ENCODE measurements at places on chromosomes 16 and 17.

- no peak for DNase-seq
These were observed 41.0 kb downstream of the USP22 start for GRCh38 chr17:21001813-21002221.

- no peak for DNase-seq
These were observed 9.5 kb upstream of the ADAM11 start for GRCh38 chr17:44749076-44749979.

DNA sequence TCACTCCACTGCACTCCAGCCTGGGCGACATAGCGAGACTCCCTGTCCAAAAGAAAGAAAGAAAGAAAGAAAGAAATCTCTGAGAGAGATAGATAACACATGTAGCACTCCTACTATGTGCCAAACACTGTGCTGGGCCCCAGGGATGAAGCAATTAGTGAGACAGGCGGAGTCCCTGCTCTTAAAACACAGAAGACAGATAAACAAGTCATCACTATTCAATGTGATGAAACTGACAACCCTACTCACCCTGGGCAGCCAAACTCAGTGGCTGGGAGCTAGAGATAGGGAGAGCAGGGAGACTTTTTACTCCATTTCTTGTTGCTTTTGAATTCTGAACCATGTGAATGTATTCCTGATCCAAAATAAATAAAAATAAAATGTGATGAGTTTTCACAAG is 35.2 kb upstream of the GOSR2 start:
- no peak for DNase-seq

DNA sequence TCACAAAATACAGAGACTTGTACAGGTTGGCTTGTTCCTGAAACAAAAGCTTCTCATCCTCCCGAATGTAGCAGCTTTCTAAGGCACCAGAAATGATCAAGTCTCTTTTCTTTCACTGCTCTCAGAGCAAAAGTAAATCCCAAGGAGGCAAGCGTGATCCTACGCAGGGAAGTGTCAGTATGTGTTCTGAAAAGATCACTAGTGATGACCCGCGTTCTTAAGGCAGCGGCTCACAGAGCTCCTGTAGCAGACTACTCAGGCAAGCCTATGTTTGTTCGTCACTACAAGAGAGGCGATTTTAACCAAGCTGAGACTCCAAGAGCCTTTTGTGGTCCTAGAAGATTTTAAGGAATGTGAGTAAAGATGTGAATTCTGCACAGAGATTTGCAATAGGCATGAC is 34.5 kb downstream of the WIPI1 start:
- DNase-seq, result no peak

- no peak for DNase-seq
These were observed 460.4 kb upstream of the ASIC2 start for GRCh38 chr17:33753452-33753851.

GRCh38 chr17:36717088-36717487 is 115.7 kb downstream of the MRM1 start:
- DNase-seq, result no peak

DNA sequence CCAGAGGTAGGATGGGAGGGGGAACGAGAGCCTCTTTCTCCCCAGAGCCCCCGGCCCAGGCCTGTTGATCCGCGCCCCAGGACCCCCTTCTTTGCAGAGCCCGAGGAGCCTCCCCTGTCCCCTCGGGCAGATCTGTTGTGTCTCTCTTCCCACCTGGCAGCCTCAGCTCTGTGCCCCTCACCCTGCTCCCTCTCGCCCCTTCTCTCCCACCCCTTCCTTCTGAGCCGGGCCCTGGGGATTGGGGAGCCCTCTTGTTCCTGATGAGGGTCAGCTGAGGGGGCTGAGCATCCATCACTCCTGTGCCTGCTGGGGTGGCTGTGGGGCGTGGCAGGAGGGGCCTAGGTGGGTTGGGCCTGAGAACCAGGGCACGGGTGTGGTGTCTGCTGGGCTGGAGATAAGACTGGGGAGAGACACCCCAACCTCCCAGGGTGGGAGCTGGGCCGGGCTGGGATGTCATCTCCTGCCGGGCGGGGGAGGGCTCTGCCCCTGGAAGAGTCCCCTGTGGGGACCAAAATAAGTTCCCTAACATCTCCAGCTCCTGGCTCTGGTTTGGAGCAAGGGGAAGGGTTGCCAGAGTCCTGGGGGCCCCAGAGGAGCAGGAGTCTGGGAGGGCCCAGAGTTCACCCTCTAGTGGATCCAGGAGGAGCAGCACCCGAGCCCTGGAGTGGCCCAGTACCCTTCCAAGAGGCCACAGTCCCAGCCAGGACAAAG is 65.4 kb downstream of the MRC2 start:
- DNase-seq, result no peak

DNA sequence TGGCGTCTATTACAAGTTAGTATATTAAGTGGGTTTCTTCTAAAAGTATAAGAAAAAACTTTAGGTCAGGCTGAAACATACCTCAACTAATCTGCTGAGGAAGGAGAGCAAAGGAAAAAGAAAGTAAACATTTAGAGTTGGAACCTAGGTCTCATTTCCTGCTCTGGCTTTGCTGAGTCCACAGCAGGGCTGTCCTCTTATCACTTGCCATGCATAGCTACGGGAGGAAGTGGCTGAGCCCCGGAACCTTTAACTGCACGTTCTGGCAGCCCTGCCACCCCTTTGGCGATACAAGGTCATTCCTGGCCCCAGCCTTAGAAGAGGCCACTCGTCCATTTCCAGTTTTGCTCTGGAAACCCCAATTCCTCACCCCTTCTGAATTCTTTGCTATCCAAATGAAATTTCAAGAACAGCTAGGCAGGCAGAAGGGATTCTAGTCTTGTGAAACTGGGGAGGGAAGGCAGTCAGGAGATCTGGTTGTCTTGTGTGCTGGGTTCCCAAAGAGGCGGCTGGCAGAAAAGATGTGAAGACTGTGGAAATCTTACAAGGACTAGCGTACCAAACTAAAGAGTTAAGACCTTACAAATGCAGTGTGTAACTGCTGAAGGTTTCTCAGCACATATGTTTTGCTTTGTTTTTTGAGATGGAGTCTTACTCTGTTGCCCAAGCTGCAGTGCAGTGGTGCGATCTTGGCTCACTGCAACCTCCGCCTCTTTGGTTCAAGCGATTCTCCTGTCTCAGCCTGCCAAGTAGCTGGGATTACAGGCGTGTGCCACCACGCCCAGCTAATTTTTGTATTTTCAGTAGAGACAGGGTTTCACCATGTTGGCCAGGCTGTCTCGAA is 19.1 kb downstream of the WIPI1 start:
- DNase-seq, result no peak

DNA sequence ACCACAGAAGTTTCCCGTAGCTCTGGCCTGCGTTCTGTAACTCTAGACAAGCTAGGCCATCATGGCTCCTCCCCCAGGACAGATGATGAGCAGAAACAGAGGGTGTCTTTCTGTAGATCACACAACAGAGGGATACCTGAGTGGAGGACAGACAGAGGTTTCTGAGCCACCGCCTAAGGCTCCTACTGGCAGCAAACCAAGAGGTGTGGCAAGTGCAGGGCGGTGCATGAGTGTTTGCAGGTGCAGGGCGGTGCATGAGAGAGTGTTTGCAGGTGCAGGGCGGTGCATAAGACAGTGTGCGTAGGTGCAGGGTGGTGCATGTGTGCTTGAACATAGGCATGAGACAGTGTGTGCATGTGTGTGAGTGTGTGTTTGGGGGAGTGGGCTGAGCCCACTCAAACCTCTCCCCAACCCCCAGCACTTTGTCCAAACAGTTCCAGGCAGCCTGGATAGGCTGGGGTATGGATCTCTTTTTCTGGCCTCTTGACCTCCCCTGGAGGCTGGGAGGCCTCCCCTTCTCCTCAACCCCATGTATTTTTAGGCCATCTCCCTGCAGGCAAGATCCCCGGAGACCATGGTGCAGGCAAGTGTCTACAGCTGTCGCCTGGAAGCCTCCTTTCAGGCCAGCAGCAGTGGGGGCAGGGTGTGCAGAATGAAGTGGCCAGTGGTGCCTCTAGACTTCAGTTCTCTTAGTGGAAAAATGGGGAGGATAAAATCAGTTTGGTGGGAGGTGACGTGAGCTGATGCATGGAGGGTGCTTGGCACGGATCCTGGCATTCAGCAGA is 53.4 kb upstream of the CBX4 start:
- no peak for DNase-seq

DNA sequence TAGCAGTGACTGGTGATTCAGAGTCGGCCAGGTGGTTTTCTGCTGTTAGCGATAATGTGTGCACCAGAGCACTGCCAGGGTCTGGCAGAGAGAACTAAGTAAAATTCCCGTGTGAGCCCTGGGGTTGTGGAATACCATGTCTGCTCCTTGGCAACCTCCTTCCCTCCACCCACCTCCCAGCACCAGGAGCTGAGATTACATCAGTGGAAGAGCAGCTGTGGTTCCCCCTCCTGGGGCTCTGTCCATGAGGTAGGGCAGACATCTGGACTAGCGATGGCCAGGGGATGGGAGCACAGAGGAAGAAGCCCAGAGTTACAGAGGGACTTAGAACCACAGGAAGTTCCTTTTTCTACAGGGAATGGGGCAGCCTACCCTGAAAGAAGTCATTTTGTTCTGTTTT is 15.8 kb downstream of the CLEC10A start:
- no peak for DNase-seq

DNA sequence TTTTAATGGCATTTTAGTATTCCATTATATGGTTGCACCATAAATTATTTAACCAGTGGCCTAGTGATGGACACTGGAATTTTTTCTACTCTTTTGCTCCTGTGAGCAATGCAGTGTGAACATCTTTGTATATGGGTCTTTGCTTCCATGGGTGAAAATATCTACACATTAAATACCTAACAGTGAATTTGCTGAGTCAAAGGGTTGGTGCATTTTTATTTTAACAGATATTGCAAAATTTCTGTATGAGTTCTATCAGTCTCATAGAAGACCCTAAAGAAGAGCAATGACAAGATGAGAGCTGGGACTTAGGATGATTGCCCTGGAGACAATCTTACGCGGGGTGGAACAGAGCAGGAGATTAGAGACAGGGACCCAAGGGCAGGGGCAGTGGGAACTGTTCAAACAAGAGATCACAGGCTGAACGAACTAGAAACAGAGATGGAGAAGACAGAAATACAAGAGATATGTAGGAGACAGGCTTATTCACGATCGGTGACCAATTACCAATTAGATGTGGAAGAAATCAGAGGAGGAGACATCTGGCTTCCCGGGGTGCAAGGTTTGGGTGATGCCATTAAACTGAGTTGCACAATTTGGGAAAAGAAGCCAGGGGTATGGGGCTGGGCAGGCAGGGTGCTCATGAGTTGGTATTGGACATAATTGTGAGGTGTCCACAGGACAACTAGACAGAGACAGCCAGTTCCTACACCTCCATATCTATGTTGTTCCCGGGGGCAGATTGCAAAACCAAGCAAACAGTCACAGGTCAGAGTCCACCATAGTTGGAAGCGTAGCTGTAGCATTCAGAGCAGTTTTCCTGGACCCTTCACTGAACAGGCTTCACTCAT is 39.9 kb upstream of the LONP2 start:
- DNase-seq, result no peak

GRCh38 chr17:76789235-76789788 is 51.4 kb downstream of the MFSD11 start:
- peak; percentile 90 for DNase-seq

GRCh38 chr16:50673496-50674275 is 7.4 kb downstream of the SNX20 start:
- no peak for DNase-seq

DNA sequence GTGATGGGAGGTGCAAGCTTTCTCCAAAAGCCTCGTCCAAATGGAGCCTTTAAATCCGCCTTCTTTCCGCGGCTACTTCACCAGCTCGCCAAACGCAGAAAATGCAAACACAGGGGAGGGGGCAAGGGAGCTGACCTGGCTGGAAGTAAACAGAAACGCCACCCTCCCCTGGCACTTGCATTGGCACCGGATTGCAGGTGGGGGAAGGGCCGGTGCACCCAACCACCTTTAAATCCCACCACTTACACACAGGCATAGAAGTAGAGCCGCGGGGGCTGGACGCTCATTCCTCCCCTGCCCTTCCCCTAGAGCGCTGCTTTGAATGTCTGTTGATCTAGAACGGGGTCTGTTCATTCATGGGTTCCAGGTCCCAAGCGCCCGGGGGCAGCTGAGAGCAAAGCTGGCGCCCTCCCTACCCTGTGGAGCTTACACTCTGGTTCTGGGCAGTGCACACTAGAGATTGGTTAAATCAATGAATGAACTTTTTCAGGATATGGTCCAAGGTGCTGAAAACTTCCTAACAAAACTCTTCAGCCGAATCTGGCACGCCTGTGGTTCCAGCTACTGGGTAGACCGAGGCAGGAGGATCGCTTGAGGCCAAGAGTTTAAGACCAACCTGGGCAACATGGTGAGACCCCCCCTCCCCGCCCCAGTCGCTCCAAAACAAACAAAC is 920 bp upstream of the ZCCHC14 start:
- no peak for DNase-seq

GRCh38 chr16:74717367-74717766 is 16.7 kb upstream of the MLKL start:
- no peak for DNase-seq

GRCh38 chr16:9141813-9142212 is 50.4 kb downstream of the HAPSTR1 start:
- no peak for DNase-seq

GRCh38 chr17:42853004-42853403 is 2.0 kb downstream of the AOC3 start:
- DNase-seq, result no peak

DNA sequence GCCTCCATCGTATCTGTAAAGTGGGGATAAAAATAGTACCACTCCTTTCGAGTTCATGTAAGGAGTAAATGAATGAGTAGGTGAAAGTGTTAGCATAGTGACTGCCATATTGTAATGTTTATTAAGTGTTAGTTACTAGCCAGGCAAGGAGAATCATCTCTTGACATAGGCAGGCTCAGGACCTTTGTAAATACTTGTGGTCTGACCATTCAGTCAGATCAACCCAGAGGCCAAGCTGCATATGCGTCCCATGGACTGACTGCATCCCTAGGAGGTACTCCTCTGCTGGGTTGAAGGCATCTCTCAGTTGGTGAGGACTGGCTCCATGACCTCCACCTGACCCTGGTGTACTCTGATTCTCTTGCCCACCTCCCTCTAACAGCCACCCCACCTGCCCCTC is 40.5 kb upstream of the CDRT4 start:
- DNase-seq, result no peak

GRCh38 chr17:80573701-80574100 is 29.1 kb downstream of the RPTOR start:
- DNase-seq, result no peak

DNA sequence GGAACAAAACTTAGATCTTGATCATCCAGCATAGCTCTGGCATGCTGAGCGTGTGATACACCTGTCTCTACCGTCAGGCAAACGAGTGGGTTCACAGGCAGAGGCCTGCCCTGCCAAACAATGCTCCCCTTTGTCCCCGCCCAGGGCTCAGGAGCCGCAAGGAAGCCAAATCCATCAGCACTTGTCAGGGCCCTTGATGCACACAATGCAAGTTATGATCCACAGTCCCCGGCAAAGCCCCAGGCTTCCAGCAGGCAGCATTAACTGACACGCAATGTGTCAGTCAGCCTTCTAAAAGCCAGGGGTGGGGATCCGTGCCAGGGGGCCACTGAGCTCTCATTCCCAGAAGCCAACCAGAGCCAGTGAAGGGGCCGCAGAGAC is 460.9 kb downstream of the SLC39A11 start:
- DNase-seq, result no peak
